ENCODE measurements at places on chromosomes 6 and 20.

DNA sequence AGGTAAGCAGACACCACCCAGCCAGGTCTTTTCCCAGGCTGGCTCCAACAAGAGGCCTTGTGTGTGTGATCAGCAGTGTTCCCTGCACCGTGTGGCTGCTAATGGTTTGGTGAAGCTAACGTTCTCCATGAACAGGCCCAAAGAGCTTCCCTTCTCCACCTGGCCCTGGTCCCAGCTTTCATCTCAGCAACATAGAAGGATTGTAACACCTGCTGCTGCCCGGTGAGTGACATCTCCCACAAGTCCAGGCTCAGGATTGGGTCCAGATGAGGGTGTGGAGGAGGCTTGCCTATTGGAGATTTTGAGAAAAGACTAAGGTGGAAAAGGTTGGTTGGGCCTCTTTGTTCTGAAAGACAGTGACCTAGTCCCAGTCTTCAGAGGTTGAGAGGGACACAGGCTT is 89.6 kb downstream of the TMEM242 start:
- DNase-seq, result no peak

DNA sequence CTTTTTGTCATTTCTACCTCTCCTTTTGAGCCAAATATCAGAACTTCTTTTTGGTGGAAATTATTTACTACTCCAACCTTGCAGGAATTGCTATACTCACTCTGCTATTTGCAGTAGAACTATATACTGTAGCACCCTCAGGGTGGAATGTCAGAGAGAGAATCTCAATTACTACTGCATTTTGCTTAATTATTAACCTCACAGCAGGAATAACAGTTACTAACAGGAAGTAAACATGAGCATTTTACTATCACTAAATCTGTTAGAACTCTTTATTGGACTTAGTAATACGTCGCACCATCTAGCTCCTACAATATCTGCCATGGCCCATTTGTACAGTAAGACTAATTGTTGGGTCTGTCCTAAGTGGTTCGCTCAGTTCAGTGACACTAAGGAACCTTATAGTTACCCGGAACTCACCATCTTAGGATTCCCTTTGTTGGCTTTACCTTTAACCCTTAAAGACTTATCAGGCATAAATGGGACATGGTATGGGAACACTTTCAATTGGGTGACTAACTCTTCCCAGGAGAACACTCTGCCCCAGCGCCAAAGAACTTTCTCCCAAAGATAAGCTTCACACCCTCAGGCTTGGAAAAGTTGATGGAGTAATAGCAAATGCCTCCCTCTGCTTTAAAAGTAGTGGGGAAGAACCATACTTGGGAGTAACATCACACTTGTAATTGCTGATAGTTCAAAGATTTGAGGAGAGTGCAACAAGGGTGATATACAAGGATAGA is 38.8 kb downstream of the PLN start:
- no peak for DNase-seq

DNA sequence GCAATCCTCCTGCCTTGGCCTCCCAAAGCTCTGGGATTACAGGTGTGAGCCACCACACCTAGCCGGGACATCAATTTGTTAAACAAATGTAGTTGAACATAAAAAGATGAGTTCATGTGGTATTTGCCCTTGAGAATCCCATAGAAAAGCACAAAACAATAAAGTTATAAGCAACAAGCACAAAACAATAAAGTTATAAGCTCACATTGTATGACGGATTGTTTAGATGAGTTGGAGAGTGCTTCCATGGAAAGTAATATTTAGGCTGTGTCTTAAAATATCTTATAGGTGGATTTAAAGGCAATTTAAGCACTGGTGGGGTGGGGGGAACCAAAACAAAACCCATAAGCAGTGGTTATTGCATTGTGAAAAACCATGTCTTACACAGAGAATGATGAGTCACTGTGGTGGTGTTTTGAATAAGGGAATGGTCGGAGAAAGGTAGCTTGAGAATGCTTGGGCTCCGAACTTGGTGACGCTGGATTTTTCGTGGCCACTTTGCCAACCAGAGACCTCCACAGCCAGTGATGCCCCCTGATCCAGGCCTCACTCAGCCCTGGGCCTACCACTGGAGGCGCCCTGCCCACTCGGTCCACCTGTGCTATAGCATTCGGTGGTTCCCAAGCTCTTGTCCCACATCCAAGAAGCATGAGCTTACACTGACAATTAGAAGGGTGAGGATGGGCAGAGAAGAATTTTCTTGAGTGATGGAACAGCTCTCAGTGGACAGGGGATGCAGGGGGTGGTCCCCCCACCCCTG is 256.0 kb downstream of the CDKAL1 start:
- no peak for DNase-seq

- DNase-seq, result no peak
Measured at GRCh38 chr20:25325073-25325472, 65.6 kb downstream of the ABHD12 start.

DNA sequence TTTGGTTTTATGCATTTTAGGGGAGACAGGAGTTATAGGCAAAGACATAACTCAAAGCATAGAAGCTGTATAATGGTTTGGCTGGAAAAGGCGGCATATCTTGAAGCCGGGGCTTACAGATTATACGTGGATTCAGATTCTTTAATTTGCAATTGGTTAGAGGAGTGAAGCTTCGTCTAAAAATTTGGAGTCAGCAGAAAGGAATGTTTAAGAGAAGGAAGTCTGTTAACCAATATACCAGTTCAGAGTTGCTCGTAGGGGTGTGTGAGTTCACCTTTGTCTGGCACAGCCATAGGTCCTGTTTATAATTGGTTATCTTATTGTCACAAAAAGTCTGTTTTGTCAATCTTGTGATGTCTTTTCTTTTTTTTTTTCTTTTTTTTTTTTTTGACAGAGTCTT is 8.9 kb downstream of the ARHGAP40 start:
- no peak for DNase-seq

DNA sequence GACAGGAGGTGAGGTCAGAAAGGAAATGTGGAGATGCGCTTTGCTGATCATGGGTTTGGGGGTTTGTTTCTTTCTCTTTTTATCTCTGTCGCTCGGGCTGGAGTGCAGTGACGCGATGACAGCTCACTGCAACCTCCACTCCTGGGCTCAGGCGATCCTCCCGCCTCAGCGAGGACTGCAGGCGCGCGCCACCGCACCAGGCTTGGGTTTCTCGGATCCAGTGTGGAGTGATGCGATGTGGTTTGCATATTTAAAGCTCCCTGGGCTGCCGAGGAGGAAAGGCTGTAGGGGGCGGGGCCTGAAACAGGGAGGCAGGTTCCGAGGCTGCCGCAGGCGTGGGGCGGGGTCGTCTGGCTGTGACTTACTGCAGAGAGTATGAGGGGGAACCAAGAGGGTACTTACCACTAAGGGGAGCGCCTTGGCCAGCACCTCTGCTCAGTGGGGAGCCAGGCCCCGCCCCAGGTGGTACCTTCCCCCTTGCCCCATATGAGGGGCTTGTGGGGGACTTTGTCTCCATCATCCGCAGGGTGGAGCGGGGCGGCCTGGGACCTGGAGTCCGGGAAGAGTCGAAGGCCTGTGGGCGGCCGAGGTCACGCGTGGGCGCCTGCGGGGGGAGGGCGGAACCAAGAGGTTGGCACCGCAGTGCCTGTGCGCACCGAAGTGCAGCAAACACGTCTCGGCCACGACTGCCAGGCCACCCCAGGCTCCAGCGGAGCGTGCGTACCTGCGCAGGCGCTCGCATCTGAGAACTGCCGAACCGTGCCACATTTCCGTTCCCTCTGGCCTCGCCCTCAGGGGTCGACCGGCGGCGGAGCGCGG is 12.7 kb upstream of the BAK1 start:
- DNase-seq, result no peak

- no peak for DNase-seq
Measured at GRCh38 chr6:56021943-56022342, 146.6 kb upstream of the BMP5 start.

GRCh38 chr6:14452567-14453527 is 335.3 kb downstream of the CD83 start:
- no peak for DNase-seq

GRCh38 chr6:149242883-149243282 is 74.6 kb upstream of the TAB2 start:
- DNase-seq, result no peak

- no peak for DNase-seq
Measured at GRCh38 chr6:87100216-87100615, 5.3 kb upstream of the CGA start.

DNA sequence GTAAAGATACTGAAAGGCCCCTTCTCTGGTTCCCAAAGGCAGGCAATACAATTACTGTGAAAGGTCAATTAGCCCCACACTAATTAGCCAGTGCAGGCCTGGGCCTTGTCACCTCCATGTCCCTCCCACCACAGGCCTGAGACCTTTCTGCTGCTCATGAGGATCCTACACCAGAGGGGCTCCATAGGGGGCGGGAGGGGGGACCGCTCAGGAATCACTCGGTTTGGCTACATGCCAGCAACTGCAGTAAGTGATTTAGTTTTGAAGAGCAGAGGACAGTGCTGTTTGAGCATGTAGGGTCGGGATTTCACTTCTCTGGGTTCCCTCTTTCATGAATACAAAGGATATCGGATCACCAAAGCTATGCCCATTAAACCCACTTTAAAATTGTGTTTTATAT is 455.6 kb downstream of the PRKN start:
- no peak for DNase-seq

GRCh38 chr6:129133770-129134192 is 250.8 kb downstream of the LAMA2 start:
- DNase-seq, result no peak

DNA sequence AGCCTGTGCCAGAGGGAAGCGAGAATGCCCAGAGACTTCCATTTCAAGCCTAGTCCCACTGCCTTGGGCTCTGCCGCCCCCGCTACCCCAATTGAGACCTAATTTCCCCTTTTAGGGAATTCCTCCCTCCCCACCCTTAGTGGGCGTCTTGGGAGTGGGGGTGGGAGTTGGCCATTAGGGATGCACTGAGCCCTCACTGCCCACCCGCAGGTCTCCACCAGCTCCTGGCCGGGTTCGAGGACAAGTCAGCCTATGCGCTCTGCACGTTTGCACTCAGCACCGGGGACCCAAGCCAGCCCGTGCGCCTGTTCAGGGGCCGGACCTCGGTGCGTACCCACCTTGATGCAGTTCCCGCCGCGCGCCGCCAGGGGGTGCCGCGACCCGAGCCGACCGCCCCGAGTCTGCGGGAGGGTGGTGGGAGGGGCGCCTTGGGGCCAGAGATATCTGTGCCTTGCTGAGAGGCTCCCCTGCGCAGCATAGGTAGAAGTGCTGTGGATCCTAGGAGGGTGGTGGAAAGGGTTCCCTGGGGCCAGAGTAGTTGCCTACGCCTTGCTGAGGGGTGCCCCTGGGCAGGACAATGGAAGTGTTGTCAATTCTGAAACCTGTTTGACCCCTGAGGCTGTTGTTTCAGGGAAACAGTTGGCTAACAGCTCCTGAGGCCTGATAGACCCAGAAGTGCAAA is 9.2 kb downstream of the ITPA start:
- no peak for DNase-seq

- no peak for DNase-seq
Measured at GRCh38 chr20:51014797-51015722, 7.8 kb downstream of the KCNG1 start.

DNA sequence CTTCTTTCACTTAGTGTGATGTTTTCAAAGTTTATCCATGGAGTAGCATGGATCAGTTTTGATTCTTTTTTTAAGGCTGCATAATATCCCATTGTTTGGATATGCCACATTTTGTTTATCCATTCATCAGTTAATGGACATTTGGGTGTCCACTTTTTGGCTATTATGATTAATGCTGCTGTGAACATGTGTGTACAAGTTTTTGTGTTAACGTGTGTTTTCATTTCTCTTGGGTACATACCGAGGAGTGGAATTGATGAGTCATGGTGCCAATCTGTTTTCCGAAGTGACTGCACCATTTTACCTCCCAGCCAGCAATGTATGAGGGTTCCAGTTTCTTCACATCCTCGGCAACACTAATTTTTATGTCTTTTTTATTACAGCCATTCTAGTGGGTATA is 78.4 kb upstream of the CCDC28A start:
- DNase-seq, result no peak

- no peak for DNase-seq
Measured at GRCh38 chr20:20691477-20692235, 20.8 kb downstream of the RALGAPA2 start.

- DNase-seq, result no peak
Measured at GRCh38 chr20:5999783-6000182, 49.3 kb downstream of the MCM8 start.

- DNase-seq, result no peak
Measured at GRCh38 chr6:168417679-168418557, 23.1 kb upstream of the SMOC2 start.

- no peak for DNase-seq
Measured at GRCh38 chr6:29746846-29747687, 23.8 kb downstream of the HLA-F start.

DNA sequence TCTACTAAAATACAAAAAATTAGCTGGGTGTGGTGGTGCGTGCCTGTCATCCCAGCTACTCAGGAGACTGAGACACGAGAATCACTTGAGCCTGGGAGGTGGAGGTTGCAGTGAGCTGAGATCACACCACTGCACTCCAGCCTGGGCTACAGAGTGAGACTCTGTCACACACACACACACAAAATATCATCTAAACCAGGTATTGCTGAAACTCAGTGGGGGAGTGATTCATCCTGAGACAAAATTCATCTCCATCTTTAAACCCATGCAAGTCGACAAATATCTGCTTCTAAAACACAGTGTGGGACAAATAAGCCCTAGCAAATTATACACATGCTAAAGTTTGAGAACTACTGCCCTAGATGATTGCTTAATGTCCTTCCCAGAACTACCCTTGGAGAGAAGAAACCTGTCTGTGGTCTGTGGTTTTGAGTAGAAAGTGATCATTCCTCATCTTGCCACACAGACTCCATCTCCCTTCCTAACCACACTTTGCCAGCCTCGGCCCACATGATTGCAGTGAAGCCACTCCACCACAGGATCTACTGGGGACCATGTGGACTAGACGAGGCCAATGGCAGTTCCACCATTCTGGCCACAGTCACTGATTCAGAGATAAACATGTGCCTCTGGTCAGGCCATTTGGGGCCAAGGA is 130.3 kb downstream of the OPRM1 start:
- DNase-seq, result no peak

GRCh38 chr6:69791065-69791471 is 5.7 kb downstream of the LMBRD1 start:
- DNase-seq, result no peak

DNA sequence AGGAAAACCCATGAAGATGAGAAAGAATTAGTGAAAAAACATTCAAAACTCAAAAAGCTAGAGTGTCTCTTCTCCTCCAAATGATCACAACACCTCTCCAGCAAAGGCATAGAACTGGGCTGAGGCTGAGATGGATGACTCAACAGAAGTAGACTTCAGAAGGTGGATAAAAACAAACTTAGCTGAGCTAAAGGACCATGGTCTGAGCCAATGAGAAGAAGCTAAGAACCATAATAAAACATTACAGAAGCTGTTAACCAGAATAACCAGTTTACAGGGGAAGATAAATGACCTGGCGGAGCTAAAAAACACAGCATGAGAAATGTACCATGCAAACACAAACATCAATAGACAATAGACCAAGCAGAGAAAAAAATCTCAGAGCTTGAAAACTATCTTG is 904.1 kb upstream of the MANEA start:
- DNase-seq, result no peak

GRCh38 chr6:11650711-11651110 is 113.2 kb downstream of the TMEM170B start:
- no peak for DNase-seq

- no peak for DNase-seq
Measured at GRCh38 chr6:126722411-126722810, 382.5 kb downstream of the CENPW start.

All from urinary bladder (tissue), 4 donors.